ENCODE measurements at places on chromosomes 12 and 14.

GRCh38 chr12:6461401-6462233 is 8.9 kb downstream of the VAMP1 start:
- DNase-seq: peak; percentile 99

DNA sequence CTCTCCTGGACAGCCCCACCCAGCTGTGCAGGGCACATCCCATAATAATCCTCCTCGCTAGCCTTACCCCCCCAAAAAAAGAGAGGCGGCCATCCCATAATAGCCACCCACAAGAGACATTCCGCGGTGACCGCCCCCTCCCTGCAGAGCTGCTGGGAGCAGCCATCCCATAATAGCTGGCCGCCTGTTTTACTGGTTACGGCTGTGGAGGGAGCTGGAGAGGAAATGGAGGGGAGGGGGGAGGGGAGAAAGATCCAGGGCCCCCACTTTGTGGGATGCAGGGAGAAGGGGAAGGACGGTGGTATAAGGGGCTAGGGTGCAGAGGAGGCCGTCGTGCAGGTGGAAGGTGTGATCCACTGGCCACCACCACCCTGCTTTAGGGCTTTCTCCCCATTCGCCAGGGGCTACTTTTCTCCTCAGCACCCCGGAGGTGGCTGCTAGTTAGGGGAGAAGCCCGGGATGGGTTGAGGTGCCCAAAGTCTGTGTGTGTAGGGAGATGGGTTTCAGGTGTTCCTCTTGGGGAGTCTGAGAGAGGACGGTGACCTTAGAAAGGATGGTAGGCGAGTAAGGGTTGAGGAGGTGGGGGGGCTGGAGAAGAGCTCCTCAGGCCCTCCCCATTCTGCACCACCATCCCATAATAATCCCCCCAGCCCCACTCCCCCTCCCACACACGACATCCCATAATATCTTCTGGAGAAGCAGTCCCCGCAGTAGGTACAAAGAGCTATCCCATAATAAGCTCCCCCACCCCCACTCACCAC is 6.0 kb upstream of the CHD4 start:
- peak; percentile 93 for DNase-seq

DNA sequence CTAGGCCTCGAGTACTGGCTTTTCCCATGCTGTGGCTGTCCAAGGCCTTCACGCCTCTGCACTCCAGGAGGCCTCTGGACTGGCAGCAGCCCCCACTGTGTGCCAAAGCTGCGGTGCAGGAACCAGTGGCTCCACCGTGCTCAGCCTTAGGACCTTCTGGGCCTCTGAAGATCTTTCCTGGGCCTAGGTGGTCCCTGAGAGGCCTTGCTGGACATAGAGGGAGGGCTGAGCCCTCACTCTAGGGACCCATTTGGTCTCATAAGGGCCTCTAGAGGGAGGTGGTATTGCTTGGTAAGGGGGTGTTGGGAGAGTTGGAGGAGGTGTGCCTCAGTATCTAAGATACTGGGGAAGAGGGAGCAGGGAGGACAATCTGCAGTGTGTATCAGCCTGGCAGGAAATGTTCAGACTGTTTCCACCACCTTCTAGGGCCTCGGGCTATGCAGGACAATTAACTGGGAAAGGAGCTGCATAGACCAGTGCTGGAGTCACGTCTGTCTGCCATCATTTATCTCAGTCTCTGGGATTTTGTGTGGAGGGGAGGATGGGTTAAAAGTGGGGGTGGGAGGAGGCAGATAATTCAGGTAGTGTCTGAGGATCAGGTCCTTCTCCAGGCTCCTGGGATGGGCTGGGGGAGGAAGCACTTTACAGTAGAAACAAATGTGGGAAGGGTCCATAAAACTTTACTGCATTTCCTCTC is 2.9 kb downstream of the HOXC5 start:
- DNase-seq: no peak

- DNase-seq: peak; percentile 56
These were observed 24.7 kb downstream of the CLEC2D start for GRCh38 chr12:9694241-9694640.

GRCh38 chr12:63206494-63206893 is 55.5 kb upstream of the AVPR1A start:
- DNase-seq: no peak

- peak; percentile 70 for DNase-seq
These were observed 5.0 kb upstream of the RAPGEF3 start for GRCh38 chr12:47763481-47764346.

DNA sequence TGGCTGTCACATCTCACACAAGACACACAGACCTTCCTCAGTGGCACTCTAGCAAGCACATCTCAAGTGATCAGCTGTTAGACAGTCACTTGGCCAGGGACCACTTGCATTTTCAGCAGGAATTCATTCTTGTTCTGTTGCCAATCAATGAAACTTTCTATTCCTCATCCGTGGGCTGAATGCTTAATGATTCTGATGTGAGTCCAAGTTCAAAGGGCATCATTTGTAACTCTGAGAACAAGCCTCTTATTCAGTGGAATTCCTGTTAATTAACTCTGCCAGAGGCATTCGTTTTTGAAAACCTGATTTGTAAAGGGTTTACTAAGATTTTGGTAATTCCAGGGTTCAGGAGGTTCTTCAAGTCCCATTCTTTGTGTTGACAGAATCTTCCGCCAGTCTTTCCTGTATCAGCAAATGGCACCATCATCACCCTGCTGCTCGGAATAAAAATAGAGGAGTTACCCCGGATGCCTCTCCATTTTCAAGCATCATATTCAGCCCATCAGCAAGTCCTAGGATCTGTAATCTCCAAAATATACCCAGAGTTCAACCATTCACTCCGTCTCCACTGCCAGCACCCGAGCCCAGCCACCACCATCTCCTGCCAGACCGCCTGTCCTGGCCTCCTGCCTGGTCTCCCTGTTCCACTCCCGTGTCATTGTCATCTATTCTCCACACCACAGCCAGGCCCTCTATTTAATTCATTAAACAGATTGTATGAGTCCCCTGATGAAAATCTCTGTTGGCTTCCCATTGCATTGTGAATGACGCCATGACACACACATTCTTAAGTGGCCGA is 473.4 kb downstream of the AACS start:
- no peak for DNase-seq

DNA sequence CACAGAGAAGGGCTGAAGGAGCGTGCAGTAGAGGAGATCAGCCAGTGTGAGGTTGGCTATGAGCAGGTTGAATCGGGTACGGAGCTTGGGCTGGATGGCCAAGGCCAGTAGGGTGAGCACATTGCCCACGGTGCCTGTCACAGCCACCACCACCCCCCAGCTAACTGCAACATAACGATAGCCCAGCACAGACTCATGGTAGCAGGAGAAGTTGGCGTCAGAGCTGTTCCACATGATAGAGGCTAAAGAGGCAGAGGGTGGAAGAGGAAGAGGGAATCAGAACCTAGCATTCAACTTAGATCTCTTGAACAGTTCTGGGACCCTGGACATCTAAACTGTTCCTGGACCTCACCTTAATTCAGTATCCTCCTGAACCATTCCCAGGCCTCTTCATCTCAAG is 668 bp downstream of the GPR84 start:
- DNase-seq: peak; percentile 7

DNA sequence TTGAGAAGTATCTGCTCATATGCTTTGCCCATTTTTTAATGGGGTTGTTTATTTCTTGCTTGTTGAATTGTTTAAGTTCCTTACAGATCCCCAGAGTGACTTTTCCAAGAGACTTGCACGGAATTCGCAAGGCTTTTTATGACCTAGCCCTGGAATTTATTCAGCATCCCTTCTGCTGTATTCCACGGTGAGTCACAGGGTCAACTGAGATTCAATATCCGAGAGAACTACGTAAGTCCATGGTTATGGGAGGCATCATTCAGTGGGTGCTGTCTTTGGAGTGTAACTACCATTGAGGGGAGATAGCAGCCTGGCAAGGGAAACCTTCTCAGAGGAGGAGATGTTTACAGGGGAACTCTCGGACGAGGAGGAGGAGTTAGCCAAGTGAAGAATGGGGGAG is 20.9 kb upstream of the GPRC5A start:
- DNase-seq: no peak

- DNase-seq: no peak
These were observed 106.7 kb downstream of the ANO4 start for GRCh38 chr12:100901266-100901665.

- no peak for DNase-seq
These were observed 38.1 kb downstream of the ETV6 start for GRCh38 chr12:11687528-11687927.

- DNase-seq: peak; percentile 53
These were observed 50.9 kb upstream of the BICDL1 start for GRCh38 chr12:119938049-119938667.

GRCh38 chr12:58745348-58746125 is 174.8 kb downstream of the LRIG3 start:
- no peak for DNase-seq

DNA sequence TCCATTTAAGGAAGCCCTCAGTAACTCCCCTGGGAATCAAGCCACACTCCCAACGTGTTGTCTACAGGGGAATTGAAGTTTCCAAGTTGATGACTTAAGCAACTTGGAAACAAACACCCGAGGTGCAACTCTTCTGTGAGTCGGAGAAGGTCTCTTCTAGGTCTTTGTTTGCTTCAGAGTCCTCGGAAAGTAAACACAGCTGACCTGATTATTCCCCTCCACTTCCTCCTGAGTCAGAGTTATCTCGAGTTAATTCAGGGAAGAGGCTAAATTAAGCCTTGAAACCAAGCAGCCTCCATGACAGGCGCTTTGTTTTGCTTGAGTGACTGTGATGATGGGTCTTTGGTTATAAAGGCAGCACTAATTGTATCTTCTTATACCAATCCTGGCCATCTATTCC is 41.8 kb downstream of the TUNAR start:
- no peak for DNase-seq

DNA sequence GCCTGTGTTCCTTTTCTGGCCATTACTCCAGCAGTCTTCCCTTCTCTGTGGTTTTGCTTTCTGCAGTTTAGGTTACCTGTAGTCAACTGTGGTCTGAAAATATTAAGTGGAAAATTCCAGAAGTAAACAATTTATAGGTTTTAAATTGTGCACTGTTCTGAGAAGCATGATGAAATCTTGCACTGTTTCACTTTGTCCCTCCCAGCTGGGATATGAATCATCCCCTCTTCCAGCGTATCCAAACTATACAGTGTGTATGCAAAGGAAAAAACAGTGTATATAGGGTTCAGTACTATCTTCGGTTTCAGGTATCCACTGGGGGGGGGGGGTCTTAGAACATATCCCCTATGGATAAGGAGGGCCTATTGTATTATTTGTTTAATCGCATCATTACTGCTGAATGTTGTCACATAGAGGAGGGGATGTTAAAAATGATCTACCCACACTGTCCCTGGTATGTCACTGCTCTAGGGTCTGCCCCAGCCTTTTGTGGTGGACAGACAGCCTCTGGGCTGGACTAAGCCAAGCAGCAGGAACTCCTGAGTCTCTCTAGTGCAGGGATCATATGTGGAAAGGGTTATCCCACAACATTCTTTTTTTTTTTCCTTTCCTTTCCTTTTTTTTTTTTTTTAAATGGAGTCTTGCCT is 109.1 kb upstream of the MAX start:
- peak; percentile 62 for DNase-seq

DNA sequence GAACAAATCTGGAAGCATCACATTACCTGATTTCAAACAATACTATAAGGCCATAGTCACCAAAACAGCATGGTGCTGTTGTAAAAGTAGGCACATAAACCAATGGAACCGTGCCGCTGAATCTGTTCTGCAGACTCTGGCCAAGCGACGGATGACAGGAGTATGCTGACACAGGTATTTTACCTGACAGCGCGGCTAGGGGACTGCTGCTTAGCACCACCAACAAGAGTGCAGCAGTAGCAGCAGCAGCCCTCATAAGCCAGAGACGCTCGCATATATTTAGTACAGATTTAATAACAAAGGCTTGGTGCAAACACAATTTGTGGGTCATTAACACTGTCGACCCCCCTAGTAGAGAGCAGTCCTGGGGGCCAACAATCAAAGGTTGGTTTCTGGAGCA is 677.6 kb upstream of the LMO3 start:
- no peak for DNase-seq

DNA sequence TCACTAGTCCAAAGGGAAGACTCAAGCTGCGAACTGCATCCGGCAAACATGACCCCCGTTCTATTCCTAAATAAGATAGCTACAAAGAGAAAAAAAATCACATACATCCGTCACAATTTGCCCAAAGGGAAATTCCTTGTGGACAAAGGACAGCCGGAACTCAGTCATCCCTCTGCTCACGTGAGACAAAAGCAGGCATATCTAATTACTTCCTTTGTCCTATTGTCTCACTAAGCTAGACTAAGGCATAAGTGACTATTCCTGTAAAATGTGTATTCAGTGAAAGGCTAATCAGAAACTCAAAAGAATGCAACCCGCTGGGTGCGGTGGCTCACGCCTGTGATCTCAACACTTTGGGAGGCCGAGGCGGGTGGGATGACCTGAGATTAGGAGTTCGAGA is 27.2 kb upstream of the NINJ2 start:
- DNase-seq: no peak

DNA sequence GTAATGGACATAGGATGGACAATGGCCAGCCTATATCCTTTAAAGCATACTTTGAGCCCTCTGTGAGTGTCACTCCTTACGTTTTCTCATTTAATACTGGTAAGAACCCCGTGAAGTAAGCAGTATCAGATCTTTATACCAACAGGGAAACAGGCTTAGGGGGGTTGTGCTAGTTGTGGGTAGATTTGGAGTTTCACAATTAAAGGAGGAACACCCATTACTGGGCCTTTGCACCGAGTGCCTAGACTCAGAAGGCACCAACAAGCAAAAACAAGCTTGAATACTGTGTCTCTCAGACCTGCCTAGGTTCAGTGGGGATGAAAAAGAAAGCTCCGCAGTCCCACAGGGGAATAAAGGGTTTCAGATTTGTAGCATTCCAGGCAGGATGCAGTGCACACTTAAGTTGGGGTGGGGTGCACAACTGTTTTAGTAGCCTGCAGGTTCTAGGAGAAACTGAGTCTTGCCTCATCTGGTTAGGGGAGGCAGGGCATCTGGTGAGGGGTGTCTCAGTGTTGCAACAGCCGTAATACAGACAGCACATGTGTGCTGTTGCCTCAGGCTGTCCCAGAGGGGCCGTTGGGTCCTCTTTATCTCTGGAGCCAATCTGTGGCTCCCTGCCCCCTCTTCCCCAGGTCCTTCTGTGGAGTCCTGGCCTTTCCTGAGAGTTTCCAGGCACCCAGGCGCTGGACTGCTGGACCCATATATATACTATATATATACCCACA is 51.2 kb downstream of the IRAK3 start:
- DNase-seq: peak; percentile 79

GRCh38 chr12:118494776-118495175 is 118.4 kb downstream of the SUDS3 start:
- no peak for DNase-seq

GRCh38 chr14:73397810-73398209 is 60.5 kb downstream of the NUMB start:
- no peak for DNase-seq

GRCh38 chr12:75816897-75817296 is 214.7 kb downstream of the PHLDA1 start:
- DNase-seq: peak; percentile 53
